ENCODE measurements at places on chromosomes 7 and 10.
A peak's percentile ranks its signal among the peaks of the same experiment; 100 is the strongest.

DNA sequence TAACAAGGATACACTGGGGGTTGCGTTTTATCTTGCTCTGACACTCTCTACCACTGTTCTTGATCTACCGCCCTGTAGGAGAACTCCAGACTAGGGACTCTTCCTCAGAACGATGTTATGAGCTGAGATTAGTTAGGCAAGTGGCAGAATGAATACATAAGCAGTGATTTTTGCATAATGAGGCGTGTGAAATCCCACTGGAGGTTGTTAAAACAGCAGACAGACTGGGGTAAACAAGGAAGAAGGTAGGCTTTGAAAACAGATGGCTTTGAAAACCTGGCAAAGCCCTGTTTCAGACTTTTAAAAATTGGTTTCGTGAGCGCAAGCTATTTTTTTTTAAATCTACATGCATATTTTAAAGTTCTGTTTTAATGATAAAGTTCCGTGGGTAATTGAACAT is 785.2 kb downstream of the TYW1 start:
- DNase-seq, result no peak

DNA sequence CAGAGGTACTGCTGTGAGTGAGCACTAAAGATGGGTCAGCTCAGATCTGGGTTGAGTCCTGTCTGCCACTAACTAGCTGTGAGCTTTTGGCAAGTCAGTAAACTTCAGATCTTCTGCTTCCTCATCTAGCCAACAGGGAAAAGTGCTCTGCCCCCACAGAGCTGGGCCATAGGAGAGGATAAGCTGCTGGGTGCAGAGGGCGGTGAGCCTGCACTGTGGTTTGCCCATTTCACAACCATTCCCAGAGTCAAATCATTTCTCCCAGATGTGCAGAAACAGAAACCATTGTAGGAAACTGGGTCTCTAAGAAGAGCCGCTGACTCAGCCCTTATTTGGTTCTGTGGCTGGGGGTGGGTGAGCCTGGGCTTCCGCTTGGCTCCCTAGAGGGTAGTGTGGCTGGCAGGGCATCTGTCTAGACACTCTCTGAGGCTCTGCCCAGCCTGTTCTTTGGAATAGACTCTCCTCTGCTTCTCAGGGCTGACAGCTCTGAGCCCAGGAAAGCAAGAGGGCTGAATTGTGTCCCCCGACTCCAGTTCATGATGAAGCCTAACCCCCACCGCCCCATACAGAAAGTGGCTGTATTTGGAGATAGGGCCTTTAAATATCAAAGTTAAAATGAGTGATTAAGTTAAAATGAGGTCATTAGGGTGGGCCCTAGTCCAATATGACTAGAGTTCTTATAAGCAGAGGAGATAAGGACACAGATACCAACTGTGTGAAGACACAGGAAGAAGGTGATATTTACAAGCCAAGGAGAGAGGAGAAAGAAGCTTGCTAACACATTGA is 29.5 kb upstream of the ARHGAP22 start:
- peak; percentile 18 for DNase-seq

- DNase-seq, result peak; percentile 76
Observed at GRCh38 chr7:151059367-151060112, at the start of gene SLC4A2. Gene SLC4A2, plus strand, starts transcription at chr7:151059589. Its CDS starts 2,399 bp downstream, at chr7:151061988.

DNA sequence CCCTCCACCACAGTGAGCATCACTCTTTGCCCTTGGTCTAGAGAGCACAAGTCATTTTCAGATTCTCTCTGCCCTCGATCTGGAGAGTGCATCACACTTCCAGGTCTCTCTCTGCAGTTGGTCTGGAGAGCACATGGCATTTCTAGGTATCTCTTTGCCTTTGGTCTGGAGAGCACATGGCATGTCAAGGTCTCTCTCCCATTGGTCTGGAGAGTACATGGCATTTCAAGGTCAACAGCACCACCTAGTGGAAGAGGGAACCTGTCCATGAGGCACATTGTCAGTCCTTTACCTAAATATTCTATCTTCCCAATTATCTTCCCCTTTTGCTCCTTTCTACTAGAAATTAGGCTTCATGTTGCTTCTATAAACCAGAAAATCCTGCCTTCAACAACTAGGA is 1139.4 kb downstream of the XPNPEP1 start:
- DNase-seq, result no peak
